ENCODE measurements at places on chromosomes 16 and 17. TPM values are rescaled to one million over a fixed set of nuclear protein-coding genes. Genes with fewer than 3 reads are reported as not detected.

The RNF43 gene
- 18.3 TPM for total RNA-seq

The PRKCB gene
- total RNA-seq: 19.7 TPM

The MVP gene
- 154 TPM for total RNA-seq

The CCL7 gene
- total RNA-seq: not detected

The GLP2R gene
- 3.9 TPM for total RNA-seq

The ALOX15B gene
- not detected for total RNA-seq

The DNAJA3 gene
- total RNA-seq: 53.0 TPM

The G6PC1 gene
- total RNA-seq: 4.0 TPM

The DNAI2 gene
- total RNA-seq: not detected

The ACSM3 gene
- total RNA-seq: 78.1 TPM

The TP53TG3C gene
- total RNA-seq: not detected

The SGSM2 gene
- total RNA-seq: 48.5 TPM

The ABCC12 gene
- 0.18 TPM for total RNA-seq

The PERCC1 gene
- not detected for total RNA-seq

The TBC1D3D gene
- total RNA-seq: not detected

The TNRC6A gene
- 59.6 TPM for total RNA-seq

The HSD11B2 gene
- 837 TPM for total RNA-seq

The CDH5 gene
- 25.4 TPM for total RNA-seq

The CRYBA1 gene
- total RNA-seq: not detected

The MYL4 gene
- total RNA-seq: 5.7 TPM

The SLC6A2 gene
- total RNA-seq: not detected

The TEX14 gene
- total RNA-seq: not detected

The CHD9NB gene
- 0.89 TPM for total RNA-seq

The TEX19 gene
- total RNA-seq: not detected

The CMTM2 gene
- not detected for total RNA-seq

The SDR42E2 gene
- not detected for total RNA-seq

The NOXO1 gene
- not detected for total RNA-seq

The SOX8 gene
- 3.3 TPM for total RNA-seq

The TMC5 gene
- 7.2 TPM for total RNA-seq

The CA4 gene
- total RNA-seq: 30.1 TPM

The RTN4RL1 gene
- total RNA-seq: 0.92 TPM

The ABCA9 gene
- total RNA-seq: 4.1 TPM

The CA5A gene
- not detected for total RNA-seq

The EVI2A gene
- total RNA-seq: 8.8 TPM

The ATP1B2 gene
- 0.55 TPM for total RNA-seq

The GSPT1 gene
- total RNA-seq: 68.5 TPM

The KRT17 gene
- total RNA-seq: not detected

The DNAH9 gene
- total RNA-seq: 0.55 TPM

The HYDIN gene
- total RNA-seq: 0.58 TPM

The SPATA32 gene
- not detected for total RNA-seq

The CCL13 gene
- not detected for total RNA-seq

The CNGB1 gene
- 0.73 TPM for total RNA-seq

The LONP2 gene
- total RNA-seq: 79.9 TPM

The UMOD gene
- not detected for total RNA-seq

The NTN3 gene
- not detected for total RNA-seq

The CD79B gene
- total RNA-seq: not detected

The RAB34 gene
- 95.5 TPM for total RNA-seq

The CX3CL1 gene
- 43.8 TPM for total RNA-seq

The KIF19 gene
- 44.3 TPM for total RNA-seq

The MSLN gene
- 5.2 TPM for total RNA-seq

The WFIKKN2 gene
- total RNA-seq: not detected

The COQ9 gene
- 89.3 TPM for total RNA-seq

The SNX11 gene
- 3.5 TPM for total RNA-seq

The TBX21 gene
- not detected for total RNA-seq

The SCN4A gene
- total RNA-seq: 2.7 TPM

The DOK4 gene
- 51.0 TPM for total RNA-seq

The FZD2 gene
- total RNA-seq: not detected
